Stromal cell of bone marrow (primary cell): ENCODE measurements at places on chromosomes 1 and 21.

DNA sequence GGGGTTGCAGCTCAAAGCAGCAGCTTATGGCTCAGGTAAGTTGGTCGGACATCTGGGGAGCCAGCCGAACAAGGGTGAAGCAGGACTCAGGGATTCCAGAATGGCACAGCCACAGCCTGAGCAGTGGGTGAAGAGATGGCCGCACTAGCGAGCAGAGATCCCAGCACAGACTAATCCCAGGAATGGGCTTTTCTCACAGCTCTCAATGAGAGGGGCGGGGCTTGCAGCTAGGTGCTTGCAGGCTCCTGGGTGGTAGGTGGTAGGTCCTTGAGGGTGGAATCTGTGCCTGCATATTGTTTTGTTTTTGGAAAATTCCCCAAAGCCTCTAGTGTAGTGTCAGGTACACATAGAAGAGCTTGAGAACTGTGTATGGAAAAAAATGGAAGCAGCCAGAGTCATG is 9.0 kb downstream of the KIAA0040 start:
- no peak for DNase-seq

DNA sequence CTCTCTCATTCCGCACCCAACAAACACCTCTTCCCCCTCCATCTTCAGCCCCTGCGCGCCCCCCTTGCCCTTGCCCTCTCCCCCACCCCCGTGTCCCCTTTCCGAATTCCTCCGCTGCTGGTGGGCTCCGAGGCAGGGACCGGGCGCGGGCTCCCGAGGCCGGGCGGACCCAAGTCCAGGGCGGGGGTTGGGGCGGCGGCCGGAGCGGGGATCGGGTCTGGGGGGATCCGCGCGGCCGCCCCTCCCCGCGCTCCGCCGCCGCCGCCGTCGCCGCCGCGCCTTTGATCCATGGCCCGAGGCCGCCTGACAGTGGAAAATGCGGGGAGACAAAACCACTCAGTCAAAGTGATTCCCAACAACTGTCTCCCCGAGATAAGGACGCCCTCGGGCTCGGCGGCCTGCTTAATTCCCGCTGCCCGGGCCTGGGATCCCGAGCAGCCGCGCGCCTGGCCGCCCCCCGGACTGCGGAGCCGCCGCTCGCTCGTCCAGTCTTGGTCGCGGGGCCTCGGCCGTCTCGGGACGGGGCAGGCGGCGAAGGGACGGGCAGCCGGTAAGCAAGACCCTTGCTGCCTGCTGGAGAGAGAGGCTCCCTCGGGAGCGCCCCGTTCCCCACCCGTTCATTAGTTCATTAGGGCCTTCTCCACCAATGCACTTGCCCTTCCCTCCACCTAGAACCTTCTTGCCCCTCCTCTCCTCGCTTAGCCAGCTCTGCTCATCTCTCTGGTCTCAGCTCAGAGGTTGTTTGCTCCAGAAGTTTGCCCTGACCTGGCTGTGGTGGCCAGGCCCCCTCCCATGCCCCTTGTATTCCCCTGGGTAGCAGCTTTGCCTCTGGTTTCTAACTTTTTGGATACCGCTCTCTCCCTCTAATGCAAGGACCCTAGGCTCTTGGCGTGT is 86.4 kb downstream of the PAX7 start:
- DNase-seq: no peak

- DNase-seq: no peak
Measured at GRCh38 chr21:45484318-45484717, 57.9 kb downstream of the SLC19A1 start.

DNA sequence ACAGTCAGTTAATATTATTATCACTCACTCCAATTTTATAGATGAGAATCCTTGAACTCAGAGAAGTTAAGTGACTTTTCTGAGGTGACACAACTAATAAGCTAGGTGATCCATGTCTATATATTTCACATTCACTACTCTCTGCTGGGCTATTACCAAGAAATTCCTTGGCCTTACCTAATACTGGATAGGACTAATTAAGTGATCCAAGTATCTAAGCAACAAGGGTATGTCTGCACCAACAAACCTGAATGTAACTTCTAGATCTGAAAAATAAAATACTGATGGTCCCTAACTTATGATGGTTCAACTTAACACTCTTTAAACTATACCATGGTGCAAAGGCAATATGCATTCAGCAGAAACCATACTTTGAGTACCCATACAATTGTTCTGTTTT is 14.8 kb upstream of the CASQ2 start:
- no peak for DNase-seq

DNA sequence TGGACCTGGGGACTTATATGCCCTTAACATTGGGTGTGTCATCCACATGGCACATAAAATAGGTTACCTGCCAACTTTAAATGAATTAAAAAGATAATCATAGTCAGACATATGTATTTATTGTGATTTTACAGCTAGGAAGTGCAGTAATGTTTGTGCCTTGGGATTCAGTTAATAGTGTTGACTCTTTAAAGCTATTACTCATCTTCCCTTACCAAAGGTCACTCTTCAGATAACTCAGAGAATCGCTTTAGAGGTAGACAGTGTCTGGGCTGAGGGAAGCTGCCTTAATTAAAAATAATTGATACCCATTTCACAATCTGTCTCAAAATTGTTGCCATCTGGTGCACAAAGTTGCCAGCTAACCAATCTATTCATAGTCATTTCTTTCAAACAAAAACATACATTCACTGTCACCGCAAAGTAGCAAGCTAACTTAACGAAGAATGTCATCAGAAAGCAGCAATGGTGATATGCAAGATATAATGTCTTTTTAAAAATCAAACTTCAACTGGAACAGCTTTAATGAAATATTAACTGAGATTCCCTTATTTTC is 3.0 kb upstream of the KRTAP15-1 start:
- no peak for DNase-seq

DNA sequence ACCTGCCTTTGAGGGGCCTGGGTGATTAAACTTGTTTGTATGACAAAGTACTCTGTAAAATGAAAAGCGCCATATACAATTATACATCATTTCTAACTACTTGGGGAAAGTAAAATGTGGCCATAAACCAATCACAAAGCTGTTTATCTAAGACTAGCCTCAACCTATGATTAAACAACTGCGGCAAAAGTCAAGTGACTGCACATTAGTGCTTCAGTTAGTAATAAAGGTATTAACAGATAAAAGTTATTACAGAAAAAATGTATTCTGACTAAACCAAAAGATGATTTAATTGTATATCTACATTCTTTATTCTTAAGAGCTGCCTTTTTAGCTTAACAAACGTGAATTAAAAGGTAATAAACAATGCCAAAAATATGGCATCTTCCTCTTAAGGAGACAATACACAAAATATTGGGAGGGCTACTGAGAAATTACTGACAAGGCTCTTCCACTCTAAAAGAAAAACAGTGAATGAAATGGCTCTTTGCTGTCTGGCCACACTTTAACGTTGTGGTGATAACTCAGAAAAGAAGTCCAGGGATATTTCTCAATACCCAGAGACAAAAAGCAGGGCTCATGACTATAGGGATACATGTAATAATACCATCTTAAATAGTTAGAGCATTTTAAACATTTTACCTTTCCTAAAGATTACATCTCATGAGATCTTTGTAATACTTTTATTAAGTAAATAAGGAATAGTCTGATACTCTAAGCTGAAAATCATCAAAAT is 8.6 kb downstream of the ARHGAP29 start:
- DNase-seq: no peak

DNA sequence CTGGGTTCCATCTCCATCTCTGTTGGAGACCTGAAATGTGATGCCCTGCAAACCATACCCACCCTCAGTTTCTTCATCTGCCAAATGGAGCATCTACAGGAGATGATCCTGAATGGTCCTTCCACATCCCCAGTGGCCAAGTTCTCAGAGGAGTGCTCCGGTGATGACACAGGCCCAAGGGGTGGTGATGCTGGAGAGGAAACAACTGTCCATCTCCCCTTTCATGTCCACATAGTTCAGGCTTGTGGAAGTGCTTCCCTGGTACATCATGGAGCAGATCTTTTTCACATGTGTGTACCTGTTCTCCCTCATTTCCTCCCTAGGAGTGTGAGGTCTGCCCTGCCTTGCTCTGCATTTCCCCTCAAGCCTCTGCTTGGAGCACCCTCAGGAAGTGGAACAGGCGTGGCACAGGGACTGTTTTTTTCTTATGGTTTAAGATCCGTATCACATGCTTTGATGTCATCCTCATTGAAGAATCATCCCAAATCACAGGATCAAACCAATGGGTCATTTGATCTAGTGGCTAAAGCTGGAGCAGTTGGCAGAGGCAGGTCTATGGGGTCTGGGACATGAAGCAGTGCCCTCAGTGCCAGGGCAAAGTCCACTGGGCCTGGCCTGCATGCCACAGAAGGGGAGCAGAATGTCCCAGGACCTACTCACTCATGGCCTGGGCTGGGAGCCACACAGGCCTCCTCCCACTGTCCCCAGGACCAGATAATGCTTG is 8.2 kb upstream of the TRIM63 start:
- no peak for DNase-seq

GRCh38 chr1:23522244-23522982 is 8.6 kb downstream of the E2F2 start:
- DNase-seq: no peak

DNA sequence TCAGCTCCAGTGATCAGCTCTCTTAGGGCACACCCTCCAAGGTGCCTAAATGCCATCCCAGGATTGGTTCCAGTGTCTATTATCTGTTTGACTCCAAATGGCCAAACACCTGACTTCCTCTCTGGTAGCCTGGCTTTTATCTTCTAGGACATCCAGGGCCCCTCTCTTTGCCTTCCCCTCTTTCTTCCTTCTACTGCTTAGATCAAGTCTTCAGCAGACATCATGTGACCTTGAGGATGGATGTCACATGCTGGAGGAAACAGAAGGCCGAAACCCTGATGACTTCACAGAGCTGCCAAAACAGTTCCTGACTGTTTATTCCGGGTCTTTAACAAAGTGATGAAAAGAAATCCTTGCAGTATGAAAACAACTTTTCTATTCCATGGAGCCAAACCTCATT is 24.4 kb upstream of the WDR26 start:
- no peak for DNase-seq

GRCh38 chr1:201637282-201638079 is 98.6 kb downstream of the NAV1 start:
- no peak for DNase-seq

GRCh38 chr1:8189931-8190483 is 127.9 kb upstream of the SLC45A1 start:
- no peak for DNase-seq

GRCh38 chr1:182884872-182885271 is 45.7 kb downstream of the DHX9 start:
- no peak for DNase-seq

DNA sequence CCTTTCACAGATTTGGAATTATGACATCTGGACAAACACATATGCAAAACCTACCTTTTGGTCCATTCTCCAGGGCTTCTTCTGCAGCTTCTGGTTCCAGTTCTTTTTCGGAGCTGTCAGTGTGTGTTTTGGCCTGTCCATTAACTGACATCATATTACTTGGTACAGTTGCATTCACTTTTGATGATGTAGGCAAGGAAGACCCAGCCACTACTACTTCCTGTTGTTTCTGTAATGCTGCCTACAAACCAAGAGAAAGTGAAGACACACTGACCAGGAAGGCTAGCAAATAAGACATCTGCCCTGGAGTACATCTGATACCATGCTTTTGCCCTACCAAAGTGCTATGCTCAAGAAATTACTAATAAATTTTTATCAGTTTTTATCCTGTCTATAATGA is 31.9 kb downstream of the ACBD3 start:
- no peak for DNase-seq

DNA sequence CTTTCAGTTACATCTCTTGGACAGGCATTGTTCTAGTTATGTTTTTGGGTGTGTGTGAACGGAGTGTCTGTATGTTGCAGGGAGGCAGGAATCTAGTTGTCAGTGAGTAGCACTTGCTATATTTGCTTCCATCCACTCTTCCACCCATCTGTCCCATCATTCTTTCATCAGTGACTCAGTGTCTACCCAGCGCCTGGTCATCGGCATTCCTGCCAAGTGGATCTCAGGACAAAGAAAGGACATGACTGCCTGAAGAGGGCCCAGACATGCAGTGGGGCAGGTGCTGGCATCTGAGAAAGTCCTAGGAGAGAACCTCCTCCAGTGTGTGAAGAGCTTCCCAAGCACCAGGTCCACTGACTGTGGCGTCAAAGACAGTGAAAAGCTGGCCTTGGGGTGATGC is 27.3 kb upstream of the MAGOH start:
- no peak for DNase-seq

DNA sequence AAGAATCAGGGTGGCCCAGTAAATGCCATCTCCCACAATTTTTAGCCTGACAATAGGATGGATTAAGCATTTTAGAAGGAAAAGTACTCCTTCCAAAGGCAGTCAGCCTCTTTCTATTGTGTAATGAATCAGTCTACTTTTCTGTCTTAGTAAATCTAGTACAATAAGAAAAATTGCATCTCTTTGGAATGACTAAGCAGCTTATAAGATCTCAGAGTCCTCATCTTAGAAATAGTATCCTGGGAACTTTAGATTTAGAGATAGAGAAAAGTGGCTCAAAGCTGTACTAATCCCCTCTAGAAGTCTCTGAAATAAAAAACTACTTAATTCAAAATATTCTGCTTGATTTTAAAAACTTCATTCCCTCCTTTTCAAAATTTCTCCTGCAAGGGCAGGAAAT is 81.4 kb downstream of the SLC44A5 start:
- DNase-seq: no peak

DNA sequence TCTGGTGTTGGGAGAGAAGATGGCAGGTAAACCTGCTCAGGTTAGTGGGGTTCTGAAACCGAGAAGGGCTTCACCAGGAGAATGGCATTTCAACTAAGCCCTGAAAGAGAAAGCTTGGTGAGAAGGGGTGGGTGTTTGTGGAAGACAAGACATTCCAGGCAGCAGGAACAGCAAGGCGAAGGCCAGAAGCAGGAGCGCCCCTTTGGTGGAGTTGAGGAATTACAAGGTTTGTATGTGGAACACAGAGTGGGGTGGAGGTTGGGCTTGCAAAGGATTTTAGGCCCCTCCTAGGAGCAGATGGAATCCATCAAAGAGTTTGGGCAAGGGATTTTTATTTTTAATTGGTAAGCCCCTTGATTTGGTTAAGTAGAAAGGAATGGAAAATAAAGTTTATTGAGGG is 24.8 kb upstream of the ELOA start:
- no peak for DNase-seq

GRCh38 chr1:235087906-235088305 is 40.7 kb downstream of the TOMM20 start:
- no peak for DNase-seq

DNA sequence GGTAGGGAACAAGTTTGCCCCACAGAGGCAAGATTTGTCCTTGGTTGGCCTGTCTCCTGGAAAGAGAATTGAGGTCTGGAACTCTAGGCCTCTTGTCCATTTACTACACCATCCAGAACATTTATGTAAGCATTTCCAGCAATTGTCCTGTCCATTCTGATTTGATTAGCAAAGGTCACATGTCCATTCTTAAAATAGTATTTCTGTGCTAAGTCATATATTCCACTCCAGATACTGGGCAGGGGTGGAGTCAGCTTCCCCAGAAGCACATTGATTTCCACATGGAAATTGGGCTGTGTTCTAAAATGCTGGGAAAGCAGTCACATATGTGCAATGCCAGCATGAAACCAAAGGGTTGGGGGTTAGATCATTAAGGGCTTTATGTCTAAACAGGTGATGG is 21.5 kb upstream of the FMN2 start:
- no peak for DNase-seq

- DNase-seq: no peak
Measured at GRCh38 chr1:178644308-178645120, 80.5 kb upstream of the RALGPS2 start.

- no peak for DNase-seq
Measured at GRCh38 chr1:162497104-162497722, 405 bp upstream of the UHMK1 start.

- no peak for DNase-seq
Measured at GRCh38 chr1:61638911-61639605, 85.9 kb downstream of the TM2D1 start.
